T-helper 2 cell treated with Interferon-gamma antibody and Interleukin-4, amounts not matched to agents 5 μg/mL and 100 μg/mL, for 36 hours (primary cell): ENCODE measurements at places on chromosomes 6 and 20.

DNA sequence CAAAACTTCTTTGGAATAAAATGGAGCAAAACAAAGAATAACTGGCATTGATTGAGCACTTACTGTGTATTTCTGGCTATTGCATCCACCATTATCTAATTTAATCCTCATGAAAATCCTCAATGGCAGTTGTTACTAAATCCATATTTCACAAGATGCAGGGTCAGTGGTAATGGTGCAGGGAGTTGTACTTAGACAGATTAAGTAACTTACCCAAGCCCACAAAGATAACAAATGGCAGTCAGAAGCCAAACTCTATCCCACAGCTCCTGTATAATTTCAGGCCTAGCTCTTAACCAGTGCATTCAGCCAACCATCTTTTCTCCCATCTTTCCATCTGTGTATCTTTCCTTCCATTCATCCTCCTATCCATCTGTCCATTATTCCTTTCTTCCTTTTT is 29.3 kb upstream of the SSTR4 start:
- no peak for DNase-seq

DNA sequence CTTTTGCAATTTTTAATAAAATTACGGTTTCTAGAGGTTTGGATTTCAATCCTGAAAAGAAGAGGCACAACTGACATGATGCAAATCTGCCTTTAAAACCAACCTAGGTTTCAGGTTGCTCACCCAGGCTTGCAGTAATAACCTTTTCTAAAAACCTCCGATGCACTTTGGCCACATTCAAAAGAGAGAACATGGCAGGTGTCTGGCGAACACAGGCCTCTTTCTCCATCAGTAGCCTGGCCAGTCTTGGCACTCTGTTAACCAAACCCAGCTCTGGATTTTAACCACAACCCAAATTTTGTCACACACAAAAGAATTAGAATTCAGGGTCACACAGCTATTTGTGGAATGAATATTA is 55.8 kb upstream of the MAFB start:
- DNase-seq: no peak

- DNase-seq: no peak
Observed at GRCh38 chr6:50602292-50602691, 111.0 kb upstream of the TFAP2D start.

- no peak for DNase-seq
Observed at GRCh38 chr6:35924146-35924545, 3.2 kb upstream of the SRPK1 start.

DNA sequence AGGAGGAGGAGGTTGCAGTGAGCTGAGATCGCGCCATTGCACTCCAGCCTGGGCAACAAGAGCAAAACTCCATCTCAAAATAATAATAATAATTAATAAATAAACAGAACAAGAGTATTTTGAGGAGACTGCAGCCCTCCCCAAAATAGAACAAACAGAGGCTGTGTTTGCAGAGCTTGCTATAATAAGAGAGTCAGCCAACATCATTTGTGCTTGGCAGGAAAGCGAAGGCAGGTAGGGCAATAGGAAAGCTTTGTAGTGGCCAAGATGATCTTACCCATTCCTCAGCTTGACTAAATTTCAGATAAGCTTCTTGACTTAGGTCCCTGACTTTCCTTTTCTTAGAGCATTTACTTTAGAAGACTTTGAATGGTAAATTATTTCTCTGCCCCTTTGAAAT is 6.7 kb downstream of the C6orf141 start:
- DNase-seq: no peak

- DNase-seq: no peak
Observed at GRCh38 chr20:19024296-19025035, 188.0 kb upstream of the SLC24A3 start.

DNA sequence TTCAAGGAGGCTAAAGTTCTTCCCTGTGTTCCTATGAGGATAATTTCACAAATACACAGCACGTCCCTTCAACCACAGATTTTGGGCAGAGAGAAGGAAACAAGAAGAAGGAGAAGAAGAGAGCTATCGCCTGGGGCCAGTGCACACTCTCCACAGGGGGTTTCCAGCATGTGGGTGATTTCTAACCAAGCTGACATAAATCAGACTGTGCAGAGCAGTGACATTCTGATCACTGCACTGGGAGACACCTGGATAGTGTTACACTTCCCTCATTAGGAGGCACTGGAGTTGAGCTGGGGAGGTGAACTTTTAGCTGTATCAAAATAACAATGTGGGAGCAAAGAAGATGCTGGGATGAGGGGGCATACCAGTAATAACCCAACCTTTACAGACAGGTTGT is 71.8 kb upstream of the CENPW start:
- no peak for DNase-seq

GRCh38 chr6:39342692-39343395 is 20.3 kb upstream of the KCNK16 start:
- no peak for DNase-seq

DNA sequence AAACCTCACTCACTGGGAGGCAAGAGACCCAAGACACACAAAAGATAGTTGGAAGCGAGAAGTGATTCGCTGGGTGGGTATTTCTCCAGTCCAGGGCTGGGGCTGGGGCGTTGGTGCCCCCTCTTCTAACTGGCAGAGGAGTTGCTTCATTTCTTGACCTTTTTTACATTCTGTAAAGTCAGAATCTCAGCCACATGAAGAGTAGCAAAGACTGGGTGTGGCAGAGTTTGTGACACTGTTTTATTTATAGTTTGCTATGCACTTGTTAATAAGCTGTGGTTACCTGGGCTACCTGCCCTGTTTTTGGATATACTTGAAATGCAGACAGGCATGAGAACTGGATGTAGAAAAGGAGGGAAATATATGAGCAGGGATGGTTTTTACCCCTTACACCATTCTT is 42.3 kb downstream of the IL20RA start:
- no peak for DNase-seq

- DNase-seq: no peak
Observed at GRCh38 chr6:154596701-154597100, 86.2 kb upstream of the CNKSR3 start.

GRCh38 chr20:58511364-58511763 is 3.8 kb downstream of the APCDD1L start:
- DNase-seq: no peak

- no peak for DNase-seq
Observed at GRCh38 chr20:41903586-41903985, 285.4 kb upstream of the CHD6 start.

DNA sequence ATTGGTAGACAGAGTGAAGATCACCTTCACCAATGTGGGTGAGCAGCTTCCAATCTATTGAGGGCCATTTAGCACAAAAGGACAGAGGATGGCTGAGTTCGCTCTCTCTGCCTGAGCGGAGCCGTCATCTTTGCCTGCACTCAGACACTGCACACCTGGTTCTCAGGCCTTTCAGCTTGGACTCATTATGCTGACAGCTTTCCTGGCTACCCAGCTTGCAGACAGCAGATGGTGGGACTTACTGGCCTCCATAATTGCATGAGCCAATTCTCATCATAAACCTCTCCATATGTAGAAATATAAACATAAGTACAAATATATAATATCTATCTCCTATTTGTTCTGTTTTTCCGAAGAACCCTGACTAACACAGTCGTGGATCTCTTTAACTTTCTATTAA is 13.7 kb downstream of the TBXT start:
- no peak for DNase-seq

DNA sequence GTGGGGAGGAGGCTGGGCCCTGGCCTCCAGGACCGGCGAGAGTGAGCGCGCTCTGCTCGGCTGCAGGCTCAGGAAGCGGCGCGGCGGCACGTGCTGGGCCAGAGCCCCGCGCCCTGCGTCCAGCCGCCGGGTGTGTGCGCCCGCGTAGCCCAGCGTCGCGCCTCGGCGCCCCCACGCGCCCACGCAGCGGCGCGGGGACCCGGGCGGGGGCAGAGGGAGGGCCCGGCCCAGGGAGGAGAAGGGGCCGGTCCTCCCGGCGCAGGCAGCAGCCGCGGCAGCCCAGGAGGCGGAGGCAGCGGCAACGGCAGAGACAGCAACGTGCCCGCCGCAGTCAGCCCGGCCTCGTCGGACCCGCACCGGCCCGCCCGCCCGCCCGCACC is at the start of gene EYA2:
TSS of gene EYA2 (plus strand) at position 265 of the 380 bp plus-strand sequence. CDS start 95,168 bp downstream, outside the sequence.
- no peak for DNase-seq

DNA sequence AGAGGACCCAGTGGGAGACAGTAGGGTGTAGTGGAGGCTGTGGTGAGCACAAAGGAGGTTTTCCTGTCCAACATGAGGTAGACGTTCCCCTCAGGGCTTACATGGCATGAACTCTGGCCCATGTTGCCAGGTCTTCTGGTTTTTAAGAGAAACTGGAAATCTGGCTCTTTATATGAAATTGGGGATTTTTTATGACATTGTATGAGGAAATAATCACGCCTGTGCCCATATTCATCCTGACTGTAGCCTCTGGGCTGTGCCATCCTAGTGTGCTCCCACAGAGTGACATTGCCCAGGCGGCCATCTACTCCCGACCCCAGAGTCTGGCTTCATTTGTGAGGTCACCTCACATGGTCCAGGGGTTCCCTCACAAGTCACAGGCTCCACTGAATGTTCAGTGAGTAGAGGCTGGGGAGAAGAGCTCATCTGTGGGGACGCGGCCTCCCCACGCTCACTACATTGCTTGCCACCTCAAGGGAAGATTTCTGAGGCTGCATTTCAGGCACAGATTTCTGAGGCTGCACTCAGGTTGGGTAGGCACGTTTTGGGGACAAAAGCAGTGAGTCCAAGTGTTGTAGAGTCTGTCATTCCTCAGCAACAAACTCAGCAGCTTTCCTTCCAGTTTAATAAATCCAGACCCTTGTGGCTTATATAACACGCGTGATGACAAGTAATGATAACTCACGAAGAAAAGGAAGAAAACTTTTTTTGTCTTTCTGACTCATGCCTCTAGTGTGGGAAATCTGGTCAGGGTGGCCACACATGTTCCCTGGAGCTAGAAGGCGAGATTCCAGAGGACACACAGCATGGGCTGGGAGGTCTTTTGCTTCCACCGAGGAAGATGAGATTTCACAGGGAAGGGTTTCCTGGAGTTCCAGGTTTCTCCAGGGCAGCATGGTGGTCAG is 41.7 kb downstream of the SLC24A3 start:
- DNase-seq: no peak

DNA sequence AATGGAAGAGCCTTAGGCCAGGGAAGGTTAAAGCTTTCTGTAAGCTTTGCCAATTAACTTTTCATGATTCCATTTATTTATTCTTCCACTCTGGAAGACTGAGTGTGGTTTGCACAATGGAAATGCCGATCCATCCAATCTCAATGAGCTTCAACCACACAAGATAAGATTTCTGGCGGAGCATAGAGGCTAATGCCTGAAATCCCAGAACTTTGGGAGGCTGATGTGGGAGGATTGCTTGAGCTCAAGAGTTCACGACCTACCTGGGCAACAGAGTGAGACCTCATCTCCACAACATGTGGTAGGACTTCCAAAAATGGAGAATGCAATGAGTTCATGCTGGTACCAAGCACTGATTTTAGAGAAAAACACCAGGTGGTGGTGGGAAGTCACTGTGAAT is 6.2 kb downstream of the ENPP1 start:
- no peak for DNase-seq

DNA sequence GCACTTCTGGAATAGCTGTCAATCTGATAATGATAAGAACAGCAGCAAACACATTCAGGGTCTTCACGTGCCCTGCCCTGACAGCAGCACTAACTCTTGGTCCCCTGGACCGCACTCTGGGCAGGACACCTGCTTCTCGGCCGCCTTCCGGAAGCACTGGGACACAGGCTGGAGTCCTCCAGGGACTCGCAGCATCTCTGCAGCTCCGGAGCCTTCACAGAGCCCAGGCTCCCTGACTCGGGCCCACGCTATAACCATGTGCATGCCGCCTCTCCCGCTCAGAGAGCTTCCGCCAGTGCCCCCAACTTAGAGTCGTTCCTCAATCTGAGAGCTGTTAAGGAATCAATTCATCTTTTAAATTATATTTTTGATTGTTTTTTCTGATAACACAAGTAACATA is 377.3 kb downstream of the TAF4 start:
- no peak for DNase-seq
